ENCODE measurements at places on chromosomes 11 and 22. TPM values are rescaled to one million over a fixed set of nuclear protein-coding genes. Genes with fewer than 3 reads are reported as not detected.

The OR5AK2 gene
- not detected for total RNA-seq

The CPSF7 gene
- total RNA-seq, result 42.5 TPM

The ARHGAP20 gene
- 5.3 TPM for total RNA-seq

The PRR33 gene
- total RNA-seq, result not detected
